CD4-positive, alpha-beta T cell treated with Interferon alpha-2 for 1 hour (primary cell): ENCODE measurements at places on chromosomes 12 and 14.
A peak's percentile ranks its signal among the peaks of the same experiment; 100 is the strongest.

DNA sequence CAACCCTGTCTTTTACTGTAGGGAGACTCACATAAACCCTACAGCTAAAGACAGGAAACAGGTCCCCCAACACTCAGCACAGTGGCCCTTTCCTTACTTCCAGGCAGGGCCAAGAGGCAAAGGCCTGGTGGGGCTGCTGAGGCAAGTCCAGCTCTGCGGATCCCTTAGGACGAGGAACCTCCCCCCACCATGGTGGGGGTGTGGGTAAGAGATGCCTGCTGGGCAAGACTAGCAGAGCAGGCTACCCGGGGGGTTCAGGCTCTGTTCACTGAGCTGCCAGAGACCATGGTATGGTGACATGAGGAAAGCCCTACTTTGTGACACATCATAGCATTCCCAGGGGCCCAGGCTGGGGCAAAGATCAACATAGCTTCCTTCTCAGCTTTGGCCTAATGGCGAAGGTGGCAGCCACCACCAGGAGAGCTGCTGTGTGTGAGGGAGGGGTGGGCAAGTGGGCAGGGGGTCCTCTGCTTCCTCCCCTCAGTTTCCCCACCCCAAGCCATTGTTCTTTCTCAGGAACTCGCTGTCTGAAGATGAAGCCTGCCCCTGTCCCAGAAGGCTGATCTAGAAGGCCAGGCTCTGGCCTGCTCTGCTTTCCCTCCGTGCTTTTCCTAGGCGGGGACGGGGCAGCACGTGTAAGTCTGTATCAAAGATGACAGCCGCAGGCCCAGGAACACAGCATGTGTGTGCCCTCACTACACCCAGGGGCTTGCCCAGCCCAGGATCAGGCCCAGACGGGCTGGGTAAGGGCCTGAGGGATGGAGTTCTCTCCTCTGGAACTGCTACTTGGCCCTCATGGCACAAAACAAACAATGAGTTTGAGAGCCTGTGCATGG lies 10.1 kb upstream of the TINF2 start:
- no peak for DNase-seq

GRCh38 chr12:25241167-25242020 lies 9.3 kb downstream of the KRAS start:
- DNase-seq = peak; percentile 34

DNA sequence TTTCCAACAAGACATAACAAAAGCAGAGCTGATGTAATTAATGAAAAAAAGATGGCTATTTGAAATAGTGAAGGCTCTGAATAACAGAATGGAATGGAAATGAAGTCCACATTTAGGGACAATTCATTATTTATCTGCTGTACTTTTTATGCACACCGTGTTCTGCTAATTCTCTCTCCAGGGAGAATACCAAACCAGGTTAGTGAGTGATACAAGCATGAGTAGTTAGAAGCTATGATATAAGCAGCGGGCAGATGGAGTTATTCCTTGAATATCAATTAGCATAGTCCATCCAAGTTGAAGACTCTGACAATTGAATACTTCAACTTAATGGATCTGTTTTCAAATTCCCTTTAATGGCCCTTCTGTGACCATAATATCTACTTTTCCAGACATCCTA lies 162.1 kb upstream of the TMTC2 start:
- DNase-seq = no peak

DNA sequence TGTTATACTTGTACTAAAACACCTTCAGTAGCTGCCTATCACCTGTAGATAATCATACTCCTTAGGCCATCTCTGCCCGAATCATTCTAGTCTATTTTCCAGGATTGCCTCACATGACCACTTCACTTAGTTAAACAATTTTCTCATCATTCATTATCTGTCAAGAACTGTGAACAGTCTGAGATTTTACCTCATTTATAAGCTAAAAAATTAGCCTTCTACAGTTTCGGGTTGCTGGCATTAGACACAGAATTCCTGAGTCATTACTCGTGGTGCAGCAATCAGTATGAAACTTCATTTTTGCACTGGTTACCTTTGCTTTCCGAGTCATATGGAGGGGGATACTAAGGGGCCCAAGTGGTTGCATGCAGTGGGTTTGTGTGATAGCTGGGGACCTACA lies 57.6 kb upstream of the OTOGL start:
- no peak for DNase-seq

DNA sequence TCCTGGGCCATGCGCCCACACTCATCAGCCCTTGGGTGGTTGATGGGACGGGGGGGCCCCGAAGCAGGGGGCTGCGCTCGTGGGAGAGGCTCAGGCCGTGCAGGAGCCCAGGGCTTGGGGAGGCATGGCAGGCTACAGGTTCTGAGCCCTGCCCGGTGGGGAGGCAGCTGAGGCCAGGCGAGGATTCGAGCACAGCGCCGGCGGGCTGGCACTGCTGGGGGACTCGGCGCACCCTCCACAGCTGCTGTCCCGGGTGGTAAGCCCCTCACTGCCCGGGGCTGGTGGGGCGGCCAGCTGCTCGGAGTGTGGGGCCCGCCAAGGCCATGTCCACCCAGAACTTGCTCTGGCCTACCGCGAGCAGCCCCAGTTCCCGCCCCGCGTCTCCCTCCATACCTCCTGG lies 295.8 kb upstream of the SEL1L start:
- no peak for DNase-seq

- no peak for DNase-seq
Observed at GRCh38 chr14:74414403-74415114, 11.5 kb downstream of the SYNDIG1L start.

DNA sequence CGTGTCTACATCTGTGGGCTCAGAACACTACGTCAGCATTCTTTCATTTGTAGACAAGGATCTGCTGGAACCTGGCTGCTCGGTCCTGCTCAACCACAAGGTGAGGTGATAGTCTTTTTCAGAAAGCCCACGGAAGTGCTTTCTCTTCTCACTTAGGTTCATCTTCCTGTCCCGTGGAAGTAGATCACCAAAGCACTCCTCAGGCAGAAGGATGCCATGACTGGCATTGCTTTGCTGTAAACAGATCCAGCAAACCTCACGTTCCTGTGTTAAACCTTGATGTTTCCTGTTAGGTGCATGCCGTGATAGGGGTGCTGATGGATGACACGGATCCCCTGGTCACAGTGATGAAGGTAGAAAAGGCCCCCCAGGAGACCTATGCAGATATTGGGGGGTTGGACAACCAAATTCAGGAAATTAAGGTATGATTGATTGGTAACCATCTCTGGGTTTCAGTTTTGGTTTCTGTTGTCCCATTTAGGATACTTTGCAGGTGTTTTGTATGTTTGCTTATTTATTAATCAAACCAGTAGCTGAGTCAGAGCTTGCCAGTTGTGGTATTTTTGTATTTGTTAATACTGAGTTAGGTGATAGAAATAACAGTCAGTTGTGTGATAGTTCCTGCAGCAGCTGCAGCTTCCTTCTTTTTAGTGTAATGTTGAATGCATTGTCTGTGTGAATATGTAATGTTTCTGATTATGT lies 7.5 kb downstream of the PSMC1 start:
- DNase-seq = no peak

DNA sequence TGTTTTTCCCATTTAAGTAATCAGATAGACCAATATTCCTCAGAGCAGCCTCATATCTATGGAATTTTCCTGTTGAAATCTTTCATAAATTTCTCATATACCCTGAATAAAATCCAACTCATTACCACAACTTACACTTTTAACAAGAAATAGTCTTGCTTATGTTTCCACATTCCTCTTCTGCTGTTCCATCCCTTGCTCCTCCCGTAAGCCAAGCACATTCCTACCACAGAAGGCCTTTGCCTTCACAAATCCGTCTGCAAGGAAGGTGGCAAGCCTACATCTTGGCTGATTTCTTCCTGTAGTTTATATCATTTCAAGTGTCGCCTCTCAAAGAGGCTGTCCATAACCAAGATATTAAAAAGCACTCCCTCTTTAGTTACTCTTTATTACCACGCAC lies 127.7 kb downstream of the C12orf50 start:
- DNase-seq = no peak

DNA sequence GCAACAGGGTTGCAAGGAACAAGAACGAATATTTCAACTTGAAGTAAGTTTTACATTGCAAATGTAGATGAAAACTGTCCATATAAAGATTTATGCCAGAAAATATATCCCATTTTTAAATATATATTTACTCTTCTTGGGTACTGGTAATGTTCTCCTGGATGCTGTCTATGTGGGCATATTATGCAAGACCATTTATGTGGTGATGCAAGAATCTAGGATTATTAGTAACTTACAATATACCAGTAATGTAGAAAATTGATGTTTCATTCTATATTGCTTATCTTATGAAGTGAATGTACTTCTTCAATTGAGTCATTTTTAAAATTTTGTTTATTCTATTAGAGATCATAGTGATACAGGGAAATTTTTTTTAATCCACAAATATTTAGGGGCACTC lies 25.1 kb downstream of the FGFR1OP2 start:
- DNase-seq = no peak

DNA sequence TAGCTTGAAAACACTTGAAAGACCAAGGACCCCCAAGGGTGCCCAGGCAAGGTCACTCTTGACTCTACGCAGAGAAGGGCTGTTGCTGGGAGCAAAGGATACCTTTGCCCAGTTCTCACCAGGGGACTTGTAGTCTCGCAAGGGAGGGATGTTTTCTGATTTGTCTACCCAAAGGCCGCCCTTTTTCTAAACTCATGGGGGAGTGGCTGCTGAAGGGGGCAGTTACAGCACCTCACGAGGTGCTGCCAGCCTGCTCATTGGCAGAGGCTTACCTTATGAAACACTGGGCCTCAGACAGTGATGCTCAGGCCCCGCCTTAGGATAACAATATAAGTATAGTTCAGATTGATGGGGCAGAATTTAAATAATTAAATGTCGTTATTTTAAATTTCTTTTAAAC lies 107.0 kb downstream of the ETV6 start:
- no peak for DNase-seq

GRCh38 chr12:30806989-30807694 lies 52.4 kb upstream of the CAPRIN2 start:
- DNase-seq = peak; percentile 25

GRCh38 chr12:123681605-123682004 lies 10.7 kb downstream of the TCTN2 start:
- DNase-seq = no peak

DNA sequence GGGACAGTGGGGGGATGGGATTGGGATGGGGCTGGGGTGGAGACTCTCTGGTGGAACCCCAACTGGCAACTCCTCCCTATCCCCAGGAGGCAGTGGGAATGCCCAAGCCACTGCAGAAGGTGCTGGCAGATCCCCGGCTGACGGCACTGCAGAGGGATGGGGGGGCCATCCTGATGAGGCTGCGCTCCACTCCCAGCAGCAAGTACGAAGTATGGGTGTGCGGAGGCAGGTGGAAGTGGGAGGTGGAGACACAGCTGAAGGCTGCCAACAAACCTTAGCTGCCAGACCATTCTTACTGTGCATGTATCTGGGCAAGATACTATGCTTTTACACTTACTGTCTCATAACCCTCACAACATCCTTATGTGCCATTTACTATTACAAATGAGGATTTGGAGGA lies 8.2 kb downstream of the ARHGEF40 start:
- DNase-seq = no peak

GRCh38 chr14:29536886-29537511 lies 390.6 kb downstream of the PRKD1 start:
- no peak for DNase-seq

- DNase-seq = no peak
Observed at GRCh38 chr12:119182701-119183493, 4.2 kb downstream of the HSPB8 start.
